ENCODE measurements at places on chromosomes 16 and 17.

- no peak for DNase-seq
These were observed 610 bp upstream of the PEX12 start for GRCh38 chr17:35578929-35579432.

DNA sequence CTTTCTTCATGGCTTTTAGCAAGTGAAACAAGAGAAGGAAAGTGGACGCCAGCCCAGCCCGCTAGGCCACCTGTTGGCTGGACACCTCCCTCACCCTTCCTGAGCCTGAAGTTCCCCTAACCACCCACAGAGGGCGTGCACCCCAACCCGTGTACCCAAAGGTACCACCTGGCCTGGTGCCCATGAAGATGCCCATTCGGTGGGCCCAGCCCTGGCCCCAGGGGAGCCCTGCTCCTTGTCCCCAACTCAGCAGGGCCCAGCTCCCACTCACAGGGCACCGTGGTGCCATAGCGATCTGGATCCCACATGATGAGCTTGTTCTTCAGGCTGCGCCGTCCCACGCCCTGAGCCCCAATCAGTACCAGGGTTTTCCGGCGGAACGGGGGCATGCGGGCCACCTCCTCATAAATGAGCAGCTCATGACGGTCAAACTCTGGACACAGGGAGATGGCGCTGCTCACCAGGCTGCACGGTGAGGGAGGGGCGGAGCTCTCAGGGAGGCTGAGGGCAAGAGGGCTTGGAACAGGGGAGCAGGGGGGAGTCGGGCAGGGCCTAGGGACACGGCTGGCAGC lies 26.8 kb downstream of the MPP2 start:
- DNase-seq: no peak

DNA sequence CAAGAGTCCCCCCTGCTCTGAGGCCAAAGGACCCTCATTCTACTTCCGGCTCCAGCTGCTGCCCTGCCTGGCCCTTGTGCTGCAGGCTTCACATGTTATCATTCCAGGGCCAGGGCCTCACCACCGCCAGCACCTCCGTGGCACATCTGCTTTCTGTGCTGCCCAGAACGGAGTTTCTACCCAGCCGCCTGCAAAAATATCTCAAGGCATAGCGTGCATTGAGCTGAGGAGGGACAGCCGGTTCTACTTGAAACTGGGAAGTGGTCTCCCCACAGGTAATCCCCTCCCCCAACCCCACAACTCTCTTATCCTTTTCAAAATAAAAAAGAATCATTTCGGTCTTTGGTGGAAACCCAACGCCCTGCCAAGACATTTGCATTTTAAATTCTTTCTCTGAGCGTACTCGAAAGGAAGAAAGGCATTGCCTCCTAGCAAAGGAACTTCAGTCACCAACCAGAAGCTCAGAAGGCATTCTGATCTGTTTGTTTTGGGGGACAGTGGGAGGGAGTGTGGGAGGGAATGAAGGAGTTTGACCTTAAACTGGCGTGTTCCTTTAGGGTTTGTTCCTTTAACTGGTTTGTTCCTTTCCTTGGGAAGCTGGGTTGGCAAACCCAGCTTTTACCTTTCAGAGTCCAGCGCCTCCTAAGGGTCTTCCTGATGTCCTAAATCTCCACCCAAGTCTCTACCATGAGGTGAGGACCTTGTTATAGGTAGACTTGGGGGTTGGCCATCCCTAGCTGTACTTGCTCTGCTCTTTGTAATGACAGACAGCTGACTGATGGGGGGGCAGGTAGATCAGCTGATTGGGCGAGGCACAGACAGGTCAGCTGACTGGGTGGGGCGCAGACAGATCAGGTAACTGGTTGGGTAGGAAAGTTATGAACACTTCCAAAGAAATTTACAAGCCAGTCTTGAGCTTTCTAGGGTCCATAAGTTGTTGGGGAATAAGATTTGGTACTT lies 33.4 kb upstream of the PIK3R6 start:
- DNase-seq: no peak

DNA sequence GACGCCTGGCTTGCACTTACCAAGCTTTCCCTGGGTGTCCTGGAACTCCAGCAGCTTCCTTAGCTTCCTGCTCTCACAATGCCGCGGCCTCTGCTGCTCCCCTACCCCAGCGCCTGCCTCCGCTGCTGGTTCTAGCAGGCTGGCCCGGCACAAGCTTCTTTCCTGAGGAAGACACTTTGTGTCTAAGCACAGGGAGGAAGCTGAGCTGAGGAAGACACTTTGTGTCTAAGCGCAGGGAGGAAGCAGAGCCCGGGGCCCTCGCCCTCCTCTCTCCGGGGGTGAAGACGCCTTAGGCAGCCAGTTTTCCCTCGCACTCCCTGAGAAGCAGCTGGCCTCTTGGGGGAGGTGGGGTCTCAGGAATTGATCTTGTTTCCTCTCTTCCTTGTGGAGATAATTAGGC lies 64.9 kb downstream of the PLD6 start:
- DNase-seq: no peak

DNA sequence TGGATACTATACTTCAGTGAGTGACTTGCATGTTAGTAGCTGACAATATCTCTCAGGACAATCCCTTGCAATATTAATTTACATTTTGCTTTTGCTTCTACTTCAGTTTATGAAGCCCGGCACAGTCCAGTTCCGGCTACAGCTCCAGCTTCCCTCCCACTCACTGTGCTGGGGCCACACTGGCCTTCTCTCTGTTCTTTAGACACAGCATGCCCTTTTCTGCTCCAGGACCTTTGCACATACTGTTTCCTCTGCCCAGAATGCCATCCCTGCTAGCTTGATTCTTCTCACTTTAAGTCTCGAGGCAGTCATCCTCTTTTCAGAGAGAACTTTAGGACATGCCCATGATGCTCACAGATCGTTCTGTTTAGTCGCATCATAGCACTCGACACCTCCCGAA lies 25.5 kb upstream of the LRRC75A start:
- no peak for DNase-seq

DNA sequence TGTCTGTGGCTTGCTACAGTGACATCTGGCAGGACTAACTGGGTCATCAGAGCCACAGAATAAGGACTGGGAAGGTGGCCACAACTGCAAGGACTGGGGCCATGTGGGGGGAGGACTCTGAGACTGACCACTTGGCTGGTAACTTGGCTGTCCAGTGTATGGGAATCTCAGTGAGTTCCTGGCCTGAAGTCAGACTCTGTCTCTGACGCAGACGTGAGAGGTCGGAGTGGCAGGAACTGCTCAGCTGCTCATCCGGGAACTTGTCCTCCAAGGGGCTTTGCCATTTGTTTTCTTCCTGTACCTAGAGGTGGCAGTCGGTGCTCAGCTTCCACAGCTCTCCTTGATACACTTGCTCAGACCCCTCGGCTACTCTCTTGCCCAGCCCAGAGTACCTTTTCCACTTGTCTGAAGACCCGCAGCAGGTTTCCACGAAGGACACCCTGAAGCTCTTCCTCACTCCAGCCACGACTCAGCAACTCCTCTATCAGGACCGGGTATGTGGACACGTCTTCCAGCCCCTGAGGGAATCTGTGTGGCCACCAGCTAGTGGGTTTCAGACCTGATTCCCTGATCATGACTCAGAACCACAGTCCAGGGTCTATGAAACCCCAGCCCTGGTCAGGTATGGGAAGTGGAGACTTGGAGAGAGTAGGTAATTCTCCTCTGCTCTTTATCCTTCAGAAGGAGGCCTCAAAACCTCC lies 7.3 kb upstream of the DPEP3 start:
- no peak for DNase-seq

- DNase-seq: no peak
These were observed 137.6 kb downstream of the RBFOX3 start for GRCh38 chr17:79473111-79473875.

GRCh38 chr17:72501404-72502370 lies 380.9 kb downstream of the SOX9 start:
- DNase-seq: no peak

GRCh38 chr16:8872967-8873865 lies 4.4 kb upstream of the CARHSP1 start:
- DNase-seq: no peak

DNA sequence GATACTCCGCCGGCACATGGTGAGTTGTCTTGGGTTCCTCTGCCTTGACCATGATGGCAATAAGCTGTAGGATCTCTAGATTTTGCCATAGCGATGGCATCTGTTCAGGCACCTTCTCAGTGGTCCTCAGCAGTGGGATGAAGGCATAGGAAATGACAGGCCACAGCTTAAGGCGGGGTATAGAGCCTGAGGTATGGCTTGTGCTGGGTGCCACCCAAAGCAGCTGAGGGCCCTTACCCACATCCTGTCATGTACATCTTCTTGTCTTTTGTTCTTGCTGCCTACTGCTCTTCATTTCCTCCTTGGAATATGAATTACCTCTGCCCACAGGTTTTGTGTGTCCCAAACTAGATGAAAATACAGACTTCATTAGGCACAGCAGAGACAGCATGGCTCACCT lies 29.5 kb downstream of the KAT7 start:
- no peak for DNase-seq

DNA sequence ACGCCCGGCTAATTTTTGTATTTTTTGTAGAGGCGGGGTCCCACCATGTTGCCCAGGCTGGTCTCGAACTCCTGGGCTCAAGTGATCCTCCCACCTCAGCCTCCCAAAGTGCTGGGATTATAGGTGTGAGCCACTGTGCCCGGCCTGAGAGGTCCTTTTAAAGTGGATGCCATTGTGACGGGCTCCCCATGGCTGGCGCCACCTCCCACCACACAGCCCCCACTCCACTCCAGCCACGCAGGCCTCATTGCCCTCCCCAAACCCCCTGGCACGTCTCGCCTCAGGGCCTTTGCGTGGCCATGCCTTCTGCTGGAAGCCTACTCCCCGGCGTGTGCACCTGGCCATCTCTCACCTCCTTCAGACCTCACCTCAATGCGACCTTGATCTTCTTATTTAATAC lies 11.9 kb upstream of the KDM6B start:
- no peak for DNase-seq

DNA sequence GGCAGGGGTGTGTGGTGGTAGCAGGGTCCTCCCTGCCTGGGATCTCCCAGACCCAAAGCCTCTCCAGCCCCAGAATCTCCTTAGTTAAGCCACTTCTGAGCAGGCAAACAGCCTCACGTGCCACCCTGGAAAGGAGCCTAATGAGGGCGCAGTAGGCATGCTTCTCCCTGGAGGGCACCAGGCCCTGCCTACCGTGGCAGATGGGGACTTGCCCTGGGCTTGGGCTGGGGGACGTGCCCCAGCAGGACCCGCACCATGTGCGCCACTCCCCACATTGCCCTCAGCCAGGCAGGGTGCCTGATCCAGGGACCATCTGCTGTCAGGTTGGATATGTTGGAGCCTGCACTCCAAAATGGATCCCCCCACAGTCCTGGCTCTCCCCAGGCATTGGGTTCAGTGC lies 14.2 kb downstream of the FAM83G start:
- DNase-seq: no peak

DNA sequence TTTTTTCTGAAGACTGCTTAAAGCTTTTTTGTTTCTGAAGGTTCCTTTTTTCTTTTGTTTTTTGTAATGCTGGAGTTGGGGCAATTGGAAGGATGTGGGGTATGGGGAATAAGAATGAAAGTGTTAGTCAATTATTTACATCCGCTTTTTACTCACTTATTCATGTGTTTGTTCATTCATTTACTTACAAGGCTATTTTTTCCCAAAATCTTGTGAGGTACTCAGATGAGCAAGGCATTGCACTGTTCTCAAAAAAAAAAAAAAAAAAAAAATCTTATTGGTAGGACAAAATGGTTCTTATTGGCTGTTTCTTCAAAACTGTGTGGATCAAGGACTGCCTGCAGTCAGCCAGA lies 55.7 kb downstream of the PLD6 start:
- no peak for DNase-seq

DNA sequence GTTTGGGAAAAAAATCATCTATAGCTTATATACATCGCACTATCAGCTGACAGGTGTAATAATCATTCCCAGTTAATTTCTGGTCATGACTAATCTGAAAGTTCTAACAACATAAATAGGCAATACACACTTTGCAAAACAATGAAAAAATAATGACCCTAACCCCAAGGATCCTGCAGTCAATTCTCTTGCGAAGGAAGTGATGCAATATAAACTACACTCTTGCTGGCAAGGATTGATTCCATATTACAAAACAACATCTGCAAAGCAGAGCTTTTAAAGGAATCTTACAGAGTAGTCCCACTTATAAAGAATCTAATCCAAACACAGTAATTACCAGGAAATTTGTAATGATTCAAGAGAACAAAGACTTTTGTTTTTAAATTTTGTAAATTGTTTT lies 73.4 kb downstream of the MYO1D start:
- DNase-seq: no peak

GRCh38 chr17:62707425-62707739 lies 79.9 kb downstream of the MRC2 start:
- no peak for DNase-seq

DNA sequence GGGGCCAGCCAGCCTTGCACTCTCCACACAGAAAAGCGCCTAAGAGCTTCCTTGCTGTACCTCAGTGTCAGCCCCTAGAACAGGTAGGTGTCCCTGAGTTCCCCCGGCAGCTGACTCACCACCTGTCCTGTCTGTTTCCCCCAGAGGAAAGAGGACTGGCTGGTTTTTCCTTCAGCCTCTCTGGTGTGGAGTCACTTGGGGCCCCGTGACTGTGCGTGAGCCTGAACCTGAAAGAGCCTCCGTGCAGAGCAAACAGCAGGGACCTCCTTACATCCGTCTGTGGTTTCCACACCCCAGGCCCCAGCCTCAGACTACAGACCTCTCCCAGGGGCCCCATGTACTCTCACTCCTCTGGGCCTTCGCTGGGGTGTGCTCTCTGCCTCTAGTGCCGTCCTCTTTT lies 87.8 kb downstream of the GNAO1 start:
- DNase-seq: no peak

- no peak for DNase-seq
These were observed 1.4 kb upstream of the SETD6 start for GRCh38 chr16:58513874-58514273.

DNA sequence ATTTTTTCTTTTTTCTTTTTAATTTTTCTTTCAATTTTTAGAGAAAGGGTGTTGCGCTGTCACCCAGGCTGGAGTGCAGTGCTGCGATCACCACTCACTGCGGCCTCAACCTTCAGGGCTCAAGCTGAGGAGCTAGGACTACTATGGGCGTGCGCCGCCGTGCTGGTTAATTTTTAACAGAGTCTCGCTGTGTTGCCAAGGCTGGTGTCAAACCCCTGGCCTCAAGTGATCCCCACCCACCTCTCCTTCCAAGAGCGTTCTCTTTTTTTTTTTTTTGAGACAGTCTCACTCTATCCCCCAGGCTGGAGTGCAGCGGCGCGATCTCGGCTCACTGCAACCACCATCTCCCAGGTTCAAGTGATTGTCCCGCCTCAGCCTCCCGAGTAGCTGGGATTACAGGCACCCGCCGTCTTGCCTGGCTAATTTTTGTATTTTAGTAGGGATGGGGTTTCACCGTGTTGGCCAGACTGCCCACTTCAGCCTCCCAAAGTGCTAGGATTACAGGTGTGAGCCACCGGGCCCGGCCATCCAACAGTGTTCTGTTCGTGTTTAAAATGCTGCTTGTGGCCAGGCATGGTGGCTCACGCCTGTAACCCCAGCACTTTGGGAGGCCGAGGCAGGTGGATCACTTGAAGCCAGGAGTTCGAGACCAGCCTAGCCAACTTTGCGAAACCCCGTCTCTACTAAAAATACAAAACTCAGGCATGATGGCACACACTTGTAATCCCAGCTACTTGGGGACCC lies 14.5 kb upstream of the RPL13 start:
- DNase-seq: no peak

GRCh38 chr17:38912221-38912813 lies 13.1 kb upstream of the LASP1NB start:
- DNase-seq: no peak

- no peak for DNase-seq
These were observed 18.8 kb downstream of the MPP2 start for GRCh38 chr17:43888548-43888947.

GRCh38 chr16:12240036-12240435 lies 263.5 kb downstream of the SNX29 start:
- no peak for DNase-seq

GRCh38 chr17:52106072-52106471 lies 52.4 kb downstream of the CA10 start:
- no peak for DNase-seq
